Anterior cingulate cortex (tissue), 58 donors: ENCODE measurements at places on chromosomes 13 and 19.
A peak's percentile ranks its signal among the peaks of the same experiment; 100 is the strongest.

- DNase-seq = no peak
These were observed 4.5 kb downstream of the FGF9 start for GRCh38 chr13:21675095-21675991.

DNA sequence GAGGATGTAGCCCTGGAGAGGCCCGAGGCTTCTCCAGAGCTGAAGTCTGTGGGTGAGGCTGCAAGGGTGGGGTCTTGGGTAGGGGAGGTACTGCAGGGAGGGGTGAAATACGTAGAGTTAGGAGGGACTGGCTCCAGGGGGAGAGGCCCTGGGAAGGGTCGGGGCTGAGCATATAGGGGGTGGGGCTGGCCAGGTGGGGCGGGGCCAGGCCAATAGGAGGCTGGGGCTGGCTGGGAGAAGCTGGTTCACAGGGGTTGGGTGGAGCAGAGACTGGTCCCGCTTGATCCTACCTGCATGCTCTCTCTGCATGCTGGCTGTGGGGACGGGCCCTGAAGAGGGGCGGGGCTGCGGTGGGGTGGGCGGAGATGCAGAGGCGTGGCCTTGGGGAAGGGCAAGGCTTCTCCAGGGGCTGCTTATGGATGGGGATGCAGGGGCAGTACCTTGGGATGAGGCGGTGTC, 51.9 kb downstream of the CELF5 start:
- DNase-seq = no peak

DNA sequence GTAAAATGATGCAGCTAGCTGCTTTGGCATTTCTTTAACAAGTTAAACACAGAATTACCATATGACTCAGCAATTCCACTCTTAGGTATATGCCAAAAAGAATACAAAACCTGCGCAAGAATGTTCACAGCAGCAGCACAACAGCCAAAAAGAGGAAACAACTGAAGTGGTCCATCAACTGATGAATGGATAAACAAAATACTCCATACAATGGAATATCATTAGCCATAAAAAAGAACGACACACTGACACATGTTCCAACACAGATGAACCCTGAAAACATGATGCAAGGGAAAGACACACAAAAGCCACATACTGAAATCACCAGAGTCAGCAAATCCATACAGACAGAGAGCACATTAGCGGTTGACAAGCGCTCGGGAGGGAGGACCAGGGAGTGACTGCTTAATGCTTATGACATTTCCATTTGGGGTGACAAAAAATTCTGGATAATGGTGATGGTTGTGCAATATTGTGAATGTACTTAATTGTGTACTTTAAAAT, 3.0 kb downstream of the PCID2 start:
- no peak for DNase-seq

- DNase-seq = no peak
These were observed 7.1 kb downstream of the CD37 start for GRCh38 chr19:49342291-49342721.

DNA sequence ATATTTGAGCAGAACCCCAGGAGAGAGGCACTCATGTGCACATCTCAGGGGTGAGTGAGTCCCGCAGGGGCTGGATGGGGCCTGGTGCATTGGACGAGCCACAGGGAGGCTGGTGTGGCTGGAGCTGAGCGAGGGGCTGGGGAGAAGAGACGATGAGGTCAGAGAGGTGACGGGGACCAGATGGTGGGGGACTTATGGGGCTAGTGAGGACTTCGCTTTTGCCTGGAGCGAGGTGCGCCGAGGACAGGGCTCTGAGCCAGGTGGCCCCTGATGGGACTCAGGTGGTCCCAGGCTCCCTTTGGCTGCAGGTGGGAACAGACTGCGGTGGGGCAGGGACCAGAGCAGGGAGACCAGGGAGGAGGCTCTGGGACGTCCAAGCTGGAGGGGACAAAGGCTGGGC, 6.9 kb upstream of the FXYD3 start:
- DNase-seq = no peak

GRCh38 chr13:77079902-77080413, 53.0 kb upstream of the FBXL3 start:
- no peak for DNase-seq

- DNase-seq = no peak
These were observed 13.8 kb downstream of the DNASE2 start for GRCh38 chr19:12867120-12868099.

GRCh38 chr13:43171489-43171888, 148.1 kb downstream of the DNAJC15 start:
- no peak for DNase-seq

DNA sequence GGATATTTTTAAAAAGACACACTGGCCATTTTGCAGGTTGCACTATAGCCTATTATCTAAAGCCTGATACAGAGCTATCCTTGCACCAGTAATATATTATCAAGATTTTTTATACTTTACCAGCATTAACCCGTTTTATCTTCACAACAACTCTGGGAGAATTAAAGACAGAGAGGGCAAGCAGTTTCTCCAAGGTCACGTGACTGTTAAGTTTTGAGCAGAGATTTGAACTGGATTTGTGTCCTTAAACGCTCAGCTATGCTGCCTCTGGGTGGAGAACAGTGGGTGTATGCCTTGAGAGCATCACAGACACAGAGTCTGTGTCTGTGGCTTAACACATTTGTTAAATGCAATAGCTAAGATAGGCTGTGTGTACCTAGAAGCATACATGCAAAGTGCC, 147.2 kb downstream of the MYO16 start:
- DNase-seq = no peak

GRCh38 chr19:42287017-42287826, 14.7 kb upstream of the PRR19 start:
- DNase-seq = no peak

- no peak for DNase-seq
These were observed 20.7 kb downstream of the PARP4 start for GRCh38 chr13:24491845-24492244.

DNA sequence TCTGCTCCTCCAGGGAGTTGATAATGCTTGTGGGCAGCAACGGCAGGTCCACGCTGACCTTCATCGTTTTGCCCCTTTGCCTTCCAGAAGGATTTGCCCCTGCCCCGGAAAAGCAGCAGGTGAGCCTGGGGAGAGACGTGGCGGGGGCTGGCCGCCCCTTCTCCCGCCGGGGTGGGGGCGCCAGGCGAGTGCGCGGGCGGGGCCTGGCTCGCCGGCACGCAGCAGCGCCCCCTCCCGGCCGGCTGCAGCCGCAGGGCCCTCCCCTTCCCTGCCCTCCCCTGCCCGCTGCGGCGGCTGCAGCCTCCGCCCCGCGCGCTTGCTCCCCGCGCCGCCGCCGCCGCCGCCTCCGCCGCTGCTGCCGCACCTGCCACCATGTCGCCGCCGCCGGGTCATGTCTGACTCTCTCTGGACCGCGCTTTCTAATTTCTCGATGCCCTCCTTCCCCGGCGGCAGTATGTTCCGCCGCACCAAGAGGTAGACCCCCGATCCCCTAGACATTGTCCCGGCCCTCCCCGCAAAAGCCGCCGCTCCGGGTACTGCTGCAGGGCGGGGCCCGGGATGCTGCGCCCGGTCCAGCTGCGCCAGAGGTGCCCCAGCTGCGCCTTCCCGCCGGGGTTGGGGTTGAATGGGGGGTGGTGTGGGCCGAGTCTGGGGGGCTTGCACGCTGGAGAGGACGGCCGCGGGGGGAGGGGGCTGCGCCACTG, at the start of gene MAST1:
Gene MAST1, plus strand, starts transcription at position 334 of the 704 bp plus-strand sequence. Its CDS starts 58 bp downstream, at position 392.
- no peak for DNase-seq

DNA sequence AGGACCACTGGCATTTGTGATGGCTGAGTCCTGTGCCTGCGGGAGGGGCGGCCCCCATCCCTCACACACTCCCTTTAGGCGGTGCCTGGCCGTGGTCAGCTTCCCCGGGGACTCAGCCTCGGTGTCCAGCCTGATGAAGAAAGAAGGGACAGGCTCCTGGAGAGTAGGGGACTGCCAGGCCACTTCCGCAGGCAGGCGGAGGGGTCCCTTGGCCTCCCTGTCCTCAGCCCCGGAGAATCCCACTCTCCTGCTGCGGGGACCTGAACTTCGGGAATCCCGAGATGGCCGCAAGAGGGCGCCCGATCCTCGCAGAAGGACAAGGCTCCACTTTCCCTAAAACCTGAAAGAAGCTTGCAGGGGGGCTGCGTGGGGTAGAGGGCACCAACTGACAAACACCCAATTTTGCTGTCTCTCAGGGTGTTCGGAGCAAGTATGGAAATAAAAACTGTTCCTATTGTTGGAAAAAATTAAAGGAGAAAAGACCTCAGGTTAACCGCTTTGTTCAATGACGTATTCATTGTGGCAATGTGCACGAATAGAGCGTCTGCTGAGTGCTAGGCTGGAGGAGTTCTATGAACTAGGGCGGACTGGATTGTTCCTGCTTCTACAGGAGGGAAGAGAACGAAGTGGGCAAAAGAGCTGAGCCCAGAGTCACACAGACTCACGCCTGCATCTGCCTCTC, 297.3 kb downstream of the ZNF536 start:
- no peak for DNase-seq

DNA sequence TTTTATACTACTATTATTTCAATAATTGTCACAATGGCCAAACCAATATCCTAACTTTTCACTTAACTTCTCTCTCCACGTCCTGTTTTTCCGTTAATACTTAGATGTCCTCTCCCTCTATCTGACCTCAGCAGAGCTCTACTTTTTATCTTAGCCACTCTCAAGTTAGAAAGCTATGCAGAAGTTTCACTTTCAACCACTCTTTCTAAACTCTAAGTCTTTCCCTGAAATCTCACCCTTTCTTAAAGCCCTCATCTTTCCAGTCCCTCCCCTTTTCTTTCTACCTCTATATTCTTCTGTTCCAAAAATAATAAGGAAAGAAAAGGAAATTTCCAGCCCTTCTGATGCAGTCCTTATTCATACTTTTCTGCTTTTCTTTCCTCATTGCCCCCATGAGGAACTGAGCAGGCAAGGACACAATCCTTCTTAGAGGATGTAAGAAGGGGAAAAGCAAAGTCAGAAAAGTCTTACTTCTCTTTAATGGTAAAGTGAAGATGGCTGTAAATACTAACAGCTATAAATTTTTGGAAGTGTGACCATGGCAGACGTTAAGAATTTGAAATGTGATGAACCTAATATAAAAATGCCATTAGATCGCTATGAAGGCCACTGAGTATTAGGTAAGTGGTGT, 23.0 kb downstream of the FAM216B start:
- DNase-seq = no peak

DNA sequence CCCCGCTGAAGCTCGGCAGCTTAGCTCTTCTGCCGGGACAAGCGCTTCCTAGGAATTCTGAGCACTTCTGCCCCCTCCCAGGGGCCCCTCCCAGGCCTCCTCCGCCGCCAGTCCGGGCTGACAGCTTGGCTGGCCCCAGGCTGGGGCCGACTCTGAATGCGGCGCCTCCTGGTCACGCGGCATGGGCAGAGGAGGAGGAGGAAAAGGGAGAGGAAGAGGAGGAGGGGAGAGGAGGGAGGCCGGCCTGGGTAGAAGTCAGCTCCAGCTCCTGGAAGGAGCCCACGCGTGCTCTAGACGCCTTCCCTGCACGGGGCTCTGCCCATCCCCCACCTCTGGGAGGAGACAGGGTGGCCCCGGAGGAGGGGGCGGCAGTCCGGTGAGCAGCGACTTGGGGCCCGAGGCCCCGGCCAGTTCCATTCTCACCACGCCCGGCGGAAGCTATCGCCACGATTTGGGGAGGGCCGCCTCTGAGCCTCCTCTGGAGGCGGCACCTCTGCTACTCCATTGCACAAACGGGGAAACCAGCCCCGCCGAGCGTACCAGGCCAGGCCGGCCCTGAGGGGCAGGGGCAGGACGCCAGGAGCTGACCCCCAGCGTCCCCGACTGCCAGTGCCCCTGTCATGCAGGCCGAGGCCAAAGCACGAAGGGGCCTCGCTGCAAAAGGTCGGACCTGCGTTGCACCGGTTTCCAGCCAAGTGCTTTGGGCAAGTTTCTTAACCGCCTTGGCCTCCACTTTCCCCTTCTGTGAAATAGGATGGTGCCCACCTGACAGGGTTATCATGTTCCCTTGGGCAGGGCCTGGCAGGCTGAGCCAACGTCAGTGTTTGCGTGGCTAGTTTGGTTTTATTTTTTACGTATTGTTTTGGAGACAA, 31.6 kb downstream of the CCNE1 start:
- no peak for DNase-seq

- peak; percentile 49 for DNase-seq
These were observed 337 bp upstream of the FXYD7 start for GRCh38 chr19:35142606-35143230.

- no peak for DNase-seq
These were observed 23.1 kb upstream of the EIF3G start for GRCh38 chr19:10142701-10143375.

- DNase-seq = no peak
These were observed 5.3 kb upstream of the ATG4D start for GRCh38 chr19:10538204-10538983.

- DNase-seq = no peak
These were observed 22.2 kb downstream of the FUZ start for GRCh38 chr19:49790866-49791265.

DNA sequence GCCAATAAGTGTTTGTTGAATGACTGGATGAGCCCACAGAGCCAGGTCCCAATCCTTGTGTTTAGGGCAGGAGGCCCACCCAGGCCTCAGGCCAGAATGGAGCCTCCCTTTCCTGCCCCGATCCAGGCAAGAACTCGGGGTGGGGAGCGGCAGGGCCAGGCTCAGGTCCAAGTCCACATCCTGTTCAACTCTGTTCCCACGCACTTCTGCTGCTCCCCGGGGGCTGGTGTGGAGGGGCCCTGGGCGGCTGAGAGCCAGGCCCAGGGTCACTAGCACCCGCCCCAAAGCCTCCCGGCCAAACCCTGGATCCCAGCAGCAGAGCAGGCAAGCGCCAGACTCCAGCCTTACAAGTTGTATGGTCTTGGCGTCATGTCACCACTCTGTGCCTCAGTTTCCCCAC, 8.0 kb downstream of the ANGPTL8 start:
- no peak for DNase-seq

DNA sequence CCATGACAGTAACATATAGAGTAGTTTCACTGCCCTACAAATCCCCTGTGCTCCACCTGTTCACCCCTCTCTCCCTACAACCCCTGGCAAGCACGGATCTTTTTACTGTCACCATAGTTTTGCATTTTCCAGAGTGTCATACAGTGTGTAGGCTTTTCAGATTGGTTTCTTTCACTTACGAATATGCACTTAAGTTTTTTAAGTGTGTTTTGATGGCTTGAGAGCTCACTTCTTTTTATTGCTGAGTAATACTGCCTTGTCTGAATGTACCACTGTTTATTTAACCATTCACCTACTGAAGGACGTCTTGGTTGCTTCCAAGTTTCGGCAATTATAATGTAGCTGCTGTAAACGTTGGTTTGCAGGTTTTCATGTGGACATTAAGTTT, 175.1 kb downstream of the ITGBL1 start:
- no peak for DNase-seq

DNA sequence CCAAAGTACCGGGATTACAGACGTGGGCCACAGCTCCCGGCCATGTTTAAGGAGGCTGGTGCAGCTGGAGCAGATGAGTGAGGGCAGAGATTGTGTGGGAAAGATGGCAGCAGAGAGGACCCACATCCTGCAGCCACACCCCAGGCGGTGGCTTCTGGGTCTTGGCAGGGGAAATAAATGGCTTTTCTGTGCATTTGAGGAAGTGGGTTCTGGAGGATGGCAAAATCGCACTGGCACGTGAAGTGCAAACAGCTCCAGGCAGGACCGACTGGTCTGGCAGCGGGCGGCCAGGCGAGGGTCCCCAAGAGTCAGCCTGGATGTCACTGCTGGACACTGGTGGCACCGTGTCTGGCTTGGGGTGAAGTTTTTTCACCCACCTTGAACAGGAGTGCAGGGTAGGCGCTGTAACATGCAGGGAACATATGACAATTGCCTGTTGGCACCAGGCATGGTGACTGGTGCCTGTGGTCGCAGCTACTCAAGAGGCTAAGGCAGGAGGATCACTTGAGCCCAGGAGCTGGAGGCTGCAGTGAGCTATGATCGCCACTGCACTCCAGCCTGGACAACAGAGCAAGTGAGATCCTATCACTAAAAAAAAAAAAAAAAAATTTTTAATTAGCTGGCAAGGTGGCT, 8.4 kb downstream of the B3GNT3 start:
- DNase-seq = no peak

- no peak for DNase-seq
These were observed 59.4 kb downstream of the KDM4B start for GRCh38 chr19:5028229-5028886.
